GOT3 (cell line): ENCODE measurements at places on chromosomes 2 and 18.

DNA sequence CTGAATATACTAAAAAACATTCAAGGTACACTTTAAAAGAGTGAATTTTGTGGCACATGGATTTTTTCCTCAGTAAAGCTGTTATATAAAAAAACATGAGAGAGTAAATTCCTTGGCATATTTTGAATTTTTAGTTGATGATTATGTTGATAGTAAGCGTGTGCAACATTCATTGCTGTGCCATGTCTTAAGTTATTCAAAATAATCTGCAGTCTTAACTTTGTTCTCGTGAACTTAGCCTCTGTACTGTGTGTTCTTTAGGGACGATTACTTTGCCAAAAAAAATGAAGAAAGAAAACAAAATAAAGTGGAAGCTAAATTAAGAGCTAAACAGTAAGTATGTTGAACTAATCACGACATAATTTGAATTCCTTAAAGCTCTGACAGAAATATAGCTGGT, 9.6 kb downstream of the SSB start:
- no peak for DNase-seq

DNA sequence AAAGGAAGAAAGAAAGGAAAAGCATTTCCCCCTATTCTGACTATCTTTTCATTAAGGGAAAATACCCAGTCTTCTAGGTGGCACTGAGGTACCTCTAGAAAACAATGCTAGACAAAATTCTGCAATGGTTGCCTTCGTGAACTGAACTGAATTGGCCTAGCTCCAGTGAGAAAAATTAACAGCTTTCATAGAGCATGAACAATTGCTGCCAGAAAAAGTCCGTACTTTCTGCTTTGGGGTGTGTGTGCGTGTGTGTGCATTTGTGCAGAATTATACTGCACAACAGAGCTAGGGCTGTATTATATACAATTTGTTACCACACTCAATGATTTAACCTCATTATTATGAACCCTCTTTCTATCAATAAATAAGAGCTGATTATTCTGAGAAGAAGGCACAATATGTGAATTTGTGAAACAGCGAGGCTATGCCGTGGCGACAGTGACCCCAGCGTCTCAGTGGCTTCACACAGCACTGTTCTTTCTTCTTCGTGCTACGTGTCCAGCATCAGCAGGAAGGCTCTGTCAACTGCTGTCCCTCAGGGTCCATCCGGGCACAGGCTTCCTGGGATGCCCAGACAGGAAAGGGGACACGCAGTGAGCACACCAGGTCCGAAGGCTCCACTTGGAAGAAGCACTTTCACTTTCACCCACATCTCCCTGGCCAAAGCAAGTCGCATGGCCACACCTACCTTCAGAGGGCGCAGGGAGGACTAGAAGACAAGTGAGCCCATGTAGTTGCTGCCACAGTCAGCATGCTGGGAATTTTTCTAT, 47.5 kb downstream of the PTGR3 start:
- DNase-seq, result no peak

GRCh38 chr2:2734308-2734707, 403.2 kb upstream of the MYT1L start:
- no peak for DNase-seq

- DNase-seq, result no peak
Measured at GRCh38 chr18:27649621-27650020, 464.5 kb upstream of the CHST9 start.

DNA sequence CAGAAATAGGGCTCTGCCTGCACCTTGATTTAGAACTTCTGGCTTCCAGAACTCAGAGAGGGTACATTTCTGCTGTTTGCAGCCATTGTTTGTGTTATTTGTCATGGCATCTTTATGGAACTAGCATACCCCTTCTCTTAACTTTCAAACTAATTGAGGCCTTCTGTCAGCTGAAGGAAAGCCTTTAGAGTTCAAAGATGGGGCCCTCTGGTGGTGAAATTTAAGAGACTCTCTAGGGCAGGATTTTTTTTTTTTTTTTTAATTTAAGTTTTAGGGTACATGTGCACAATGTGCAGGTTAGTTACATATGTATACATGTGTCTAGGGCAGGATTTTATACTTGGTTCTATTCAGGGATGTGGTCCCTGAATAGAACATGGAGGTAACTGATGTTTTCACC, 260.6 kb upstream of the LINC00305 start:
- no peak for DNase-seq
